Left lung (tissue), 14 donors: ENCODE measurements at places on chromosomes 11 and 22. TPM values are rescaled to one million over a fixed set of nuclear protein-coding genes. Genes with fewer than 3 reads are reported as not detected.

The TRIM49 gene
- not detected for polyA plus RNA-seq

The CDC42EP1 gene
- 44.6 TPM for polyA plus RNA-seq

The MYO7A gene
- 5.2 TPM for polyA plus RNA-seq

The FJX1 gene
- 3.9 TPM for polyA plus RNA-seq

The CCDC88B gene
- 7.0 TPM for polyA plus RNA-seq

The ARHGAP42 gene
- 36.3 TPM for polyA plus RNA-seq

The TBX1 gene
- polyA plus RNA-seq: 12.0 TPM

The IL17REL gene
- 0.06 TPM for polyA plus RNA-seq

The FXYD6 gene
- 158 TPM for polyA plus RNA-seq

The SYT7 gene
- polyA plus RNA-seq: 7.8 TPM

The MOGAT2 gene
- not detected for polyA plus RNA-seq

The KDM4E gene
- 0.24 TPM for polyA plus RNA-seq

The SUSD2 gene
- 8.2 TPM for polyA plus RNA-seq

The KIAA1671 gene
- 22.6 TPM for polyA plus RNA-seq

DNA sequence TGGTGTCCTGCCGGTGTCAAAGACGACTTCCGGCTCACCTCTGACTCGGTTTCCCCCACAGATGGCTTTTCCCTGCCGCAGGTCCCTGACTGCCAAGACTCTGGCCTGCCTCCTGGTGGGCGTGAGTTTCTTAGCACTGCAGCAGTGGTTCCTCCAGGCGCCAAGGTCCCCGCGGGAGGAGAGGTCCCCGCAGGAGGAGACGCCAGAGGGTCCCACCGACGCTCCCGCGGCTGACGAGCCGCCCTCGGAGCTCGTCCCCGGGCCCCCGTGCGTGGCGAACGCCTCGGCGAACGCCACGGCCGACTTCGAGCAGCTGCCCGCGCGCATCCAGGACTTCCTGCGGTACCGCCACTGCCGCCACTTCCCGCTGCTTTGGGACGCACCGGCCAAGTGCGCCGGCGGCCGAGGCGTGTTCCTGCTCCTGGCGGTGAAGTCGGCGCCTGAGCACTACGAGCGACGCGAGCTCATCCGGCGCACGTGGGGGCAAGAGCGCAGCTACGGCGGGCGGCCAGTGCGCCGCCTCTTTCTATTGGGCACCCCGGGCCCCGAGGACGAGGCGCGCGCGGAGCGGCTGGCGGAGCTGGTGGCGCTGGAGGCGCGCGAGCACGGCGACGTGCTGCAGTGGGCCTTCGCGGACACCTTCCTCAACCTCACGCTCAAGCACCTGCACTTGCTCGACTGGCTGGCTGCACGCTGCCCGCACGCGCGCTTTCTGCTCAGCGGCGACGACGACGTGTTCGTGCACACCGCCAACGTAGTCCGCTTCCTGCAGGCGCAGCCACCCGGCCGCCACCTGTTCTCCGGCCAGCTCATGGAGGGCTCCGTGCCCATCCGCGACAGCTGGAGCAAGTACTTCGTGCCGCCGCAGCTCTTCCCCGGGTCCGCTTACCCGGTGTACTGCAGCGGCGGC is 5.5 kb downstream of the B3GNT6 start:
- no peak for DNase-seq

DNA sequence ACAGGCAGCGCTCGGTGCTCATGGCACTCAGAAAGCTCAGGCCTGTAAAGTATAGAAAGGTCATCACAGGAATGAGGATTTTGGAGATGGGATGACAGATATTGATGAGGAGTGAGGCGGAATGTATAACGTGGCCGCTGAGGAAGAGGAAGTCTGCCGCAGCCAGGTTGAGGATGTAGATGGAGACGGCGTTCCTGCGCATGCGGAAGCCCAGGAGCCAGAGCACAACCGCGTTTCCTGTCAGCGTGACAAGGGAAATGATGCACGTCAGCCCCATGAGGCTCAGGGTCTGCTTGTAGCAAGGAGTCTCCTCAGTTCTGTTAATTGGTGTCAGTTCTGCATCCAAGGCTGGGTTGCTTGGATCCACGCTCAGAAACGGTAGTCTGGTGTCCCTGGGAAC is 33.1 kb upstream of the MRGPRX1 start:
- no peak for DNase-seq

GRCh38 chr11:117126223-117126965 is 17.7 kb upstream of the PAFAH1B2 start:
- DNase-seq: no peak

- no peak for DNase-seq
These were observed 7.1 kb downstream of the NRXN2 start for GRCh38 chr11:64715756-64716472.

GRCh38 chr11:133778161-133778560 is 67.2 kb downstream of the SPATA19 start:
- DNase-seq: no peak

GRCh38 chr11:86673055-86673843 is 833 bp upstream of the ME3 start:
- no peak for DNase-seq

- no peak for DNase-seq
These were observed 937 bp upstream of the FAM168A start for GRCh38 chr11:73598719-73599379.

- no peak for DNase-seq
These were observed 6.5 kb downstream of the LYVE1 start for GRCh38 chr11:10561947-10562346.

DNA sequence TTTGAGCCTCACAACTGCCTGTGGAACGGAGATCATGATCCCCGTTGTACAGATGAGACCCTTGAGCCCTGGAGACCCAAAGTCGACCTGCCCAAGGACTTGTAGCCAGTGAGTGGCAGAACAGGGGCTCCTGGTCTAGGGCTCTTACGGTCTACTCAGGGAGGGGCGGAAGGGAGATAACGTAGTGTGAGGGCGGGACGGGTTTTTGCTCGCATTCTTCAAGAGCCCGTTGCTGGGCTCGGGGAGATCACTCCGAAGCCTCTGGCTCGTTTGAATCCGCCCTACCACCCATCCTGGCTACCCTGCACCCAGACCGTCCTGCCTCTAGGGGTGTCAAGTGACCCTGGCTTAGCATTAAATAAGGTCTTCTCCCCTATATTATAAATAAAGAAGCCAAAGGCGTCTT is 639 bp downstream of the CRY2 start:
- DNase-seq: no peak

DNA sequence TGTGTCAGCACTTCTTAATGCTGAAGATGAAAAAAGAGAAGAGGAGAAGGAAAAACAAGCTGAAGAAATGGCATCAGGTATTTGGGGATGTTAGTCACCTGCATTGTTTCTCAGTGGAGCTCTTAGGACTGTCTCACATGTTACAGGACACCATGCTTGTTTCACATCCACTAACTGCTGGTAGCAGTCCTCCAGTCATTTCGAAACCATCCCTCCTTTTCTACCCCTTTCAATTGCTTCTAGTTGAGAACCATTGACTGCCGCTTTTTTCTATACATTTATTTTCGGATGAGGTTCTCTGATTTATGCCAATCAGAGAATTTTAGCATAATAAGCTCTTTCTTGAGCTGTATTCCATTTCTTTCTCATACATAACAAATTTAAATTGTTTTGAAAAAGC is 21.5 kb downstream of the BIRC2 start:
- DNase-seq: no peak

- no peak for DNase-seq
These were observed 16.7 kb upstream of the PACSIN2 start for GRCh38 chr22:43031617-43032016.

- no peak for DNase-seq
These were observed 98.5 kb downstream of the PDE2A start for GRCh38 chr11:72575533-72576242.

- DNase-seq: no peak
These were observed 308.3 kb upstream of the NCAM1 start for GRCh38 chr11:112652786-112653390.

GRCh38 chr11:105689631-105690030 is 79.8 kb downstream of the GRIA4 start:
- DNase-seq: no peak

- no peak for DNase-seq
These were observed 83.6 kb upstream of the ZBED5 start for GRCh38 chr11:10941414-10941813.

- no peak for DNase-seq
These were observed 21.3 kb upstream of the ABTB2 start for GRCh38 chr11:34379079-34379478.

DNA sequence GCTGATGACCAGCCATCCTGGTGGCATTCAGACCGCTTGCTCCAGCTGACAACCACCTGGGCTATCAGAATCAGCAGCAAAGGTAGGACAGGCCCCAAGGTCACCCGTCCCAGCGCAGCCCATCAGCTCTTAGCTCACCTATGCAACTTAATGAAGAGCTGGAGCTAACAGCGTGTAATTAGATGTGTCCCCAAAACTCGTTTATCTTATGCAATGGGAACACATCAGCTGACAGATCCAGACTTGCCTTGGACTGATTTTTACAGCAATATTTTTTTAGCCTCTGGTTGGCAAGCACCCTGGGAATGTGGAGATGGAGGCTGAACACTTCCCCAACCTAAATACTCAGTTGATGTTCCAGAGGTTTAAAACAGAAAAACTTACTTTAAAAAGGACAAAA is 76.0 kb downstream of the PACSIN2 start:
- no peak for DNase-seq

GRCh38 chr11:34798985-34799384 is 117.2 kb downstream of the APIP start:
- DNase-seq: no peak

- DNase-seq: no peak
These were observed 637.8 kb downstream of the BRD1 start for GRCh38 chr22:49189871-49190270.

- DNase-seq: no peak
These were observed 2.7 kb upstream of the LRP5 start for GRCh38 chr11:68309621-68310185.

- DNase-seq: no peak
These were observed 10.0 kb downstream of the MED15 start for GRCh38 chr22:20517422-20517821.

DNA sequence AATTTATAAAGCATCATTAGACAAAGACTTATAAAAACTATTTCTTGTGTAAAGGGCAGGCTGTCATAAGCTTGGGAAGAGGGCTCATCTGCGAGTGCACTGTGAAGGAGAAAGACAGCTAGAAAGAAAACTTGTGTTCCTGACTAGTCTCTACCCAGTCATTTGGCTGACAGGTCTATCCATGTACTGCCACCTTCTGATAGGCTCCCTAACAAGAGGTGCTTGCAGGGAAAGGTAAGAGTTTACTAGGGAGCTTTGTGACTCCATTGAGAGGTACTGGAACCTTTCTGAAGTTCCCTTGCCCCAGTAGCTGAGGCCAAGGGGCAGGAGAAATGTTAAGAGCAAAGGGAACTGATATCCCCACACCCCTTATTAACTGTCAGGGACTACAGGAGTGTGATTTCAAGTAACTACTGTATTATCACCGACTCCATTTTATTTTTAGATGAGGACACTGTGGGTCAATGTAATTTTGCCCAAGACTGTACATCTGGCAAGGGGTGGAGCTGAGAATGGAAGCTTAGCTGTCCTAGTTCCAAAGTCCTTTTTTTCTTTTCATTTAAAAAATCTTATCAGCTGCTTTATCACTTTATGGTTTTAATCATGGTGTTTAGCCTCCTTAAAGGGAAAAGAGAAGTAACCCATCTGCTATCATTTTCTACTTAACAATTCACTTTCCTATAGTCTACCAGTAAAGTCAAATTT is 129.4 kb downstream of the ARHGAP20 start:
- DNase-seq: no peak

- DNase-seq: no peak
These were observed 84.6 kb downstream of the ETS1 start for GRCh38 chr11:128502726-128503125.

GRCh38 chr22:44931077-44931540 is 78.7 kb downstream of the PHF21B start:
- peak; percentile 71 for DNase-seq

DNA sequence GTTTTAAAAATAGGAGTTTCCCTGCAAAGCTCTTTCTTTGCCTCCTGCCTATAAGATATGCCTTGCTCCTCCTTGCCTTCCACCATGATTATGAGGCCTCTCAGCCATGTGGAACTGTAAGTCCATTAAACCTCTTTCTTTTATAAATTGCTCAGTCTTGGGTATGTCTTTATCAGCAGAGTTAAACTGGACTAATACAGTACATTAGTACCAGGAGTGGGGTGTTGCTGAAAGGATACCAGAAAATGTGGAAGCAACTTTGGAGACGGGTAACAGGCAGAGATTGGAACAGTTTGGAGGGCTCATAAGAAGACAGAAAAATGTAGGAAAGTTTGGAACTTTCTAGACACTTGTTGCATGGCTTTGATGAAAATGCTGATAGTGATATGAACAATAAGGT is 709.9 kb downstream of the LUZP2 start:
- DNase-seq: no peak

DNA sequence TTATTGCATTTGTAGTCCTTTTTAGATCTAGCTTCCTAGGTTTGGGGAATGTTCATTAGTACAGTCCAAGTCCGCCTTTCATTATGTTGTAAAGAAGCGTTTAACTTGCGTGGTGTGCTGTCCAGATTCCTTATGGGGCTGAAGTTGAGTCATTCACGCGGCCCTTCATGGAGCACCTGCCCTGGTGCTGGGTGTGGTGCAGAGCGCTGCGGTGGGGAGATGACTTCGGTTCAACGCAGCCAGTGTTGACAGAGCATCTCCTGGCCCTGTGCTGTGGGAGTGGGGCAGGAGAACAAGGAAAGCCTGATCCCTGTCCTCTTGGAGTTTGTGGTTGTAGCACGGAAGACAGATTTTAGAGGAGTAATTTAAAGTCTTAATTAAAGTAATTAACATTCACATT is 152.0 kb downstream of the TBC1D22A start:
- no peak for DNase-seq

GRCh38 chr22:27724709-27725108 is 76.8 kb downstream of the MN1 start:
- DNase-seq: no peak

DNA sequence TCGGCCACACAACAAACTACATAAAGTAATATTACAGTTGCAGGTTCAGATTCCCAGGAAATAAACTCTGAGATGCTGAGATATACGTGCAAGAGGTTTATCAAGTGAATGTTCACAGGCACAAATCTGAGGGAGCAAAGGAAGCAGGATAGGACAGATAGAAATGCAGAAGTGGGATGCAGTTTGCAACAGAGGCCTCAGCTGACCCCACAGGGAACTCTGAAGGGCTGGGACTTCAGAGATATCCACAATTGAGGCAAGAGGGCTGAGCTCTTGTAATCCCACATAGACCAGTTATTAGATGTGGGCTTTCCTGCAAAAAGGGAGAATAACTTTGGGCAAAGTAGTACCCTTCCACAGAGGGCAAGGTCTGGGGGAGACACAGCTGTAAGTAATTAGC is 25.4 kb upstream of the ARHGAP20 start:
- no peak for DNase-seq
